HCT116 (cell line): ENCODE measurements at places on chromosomes 16 and 17.

DNA sequence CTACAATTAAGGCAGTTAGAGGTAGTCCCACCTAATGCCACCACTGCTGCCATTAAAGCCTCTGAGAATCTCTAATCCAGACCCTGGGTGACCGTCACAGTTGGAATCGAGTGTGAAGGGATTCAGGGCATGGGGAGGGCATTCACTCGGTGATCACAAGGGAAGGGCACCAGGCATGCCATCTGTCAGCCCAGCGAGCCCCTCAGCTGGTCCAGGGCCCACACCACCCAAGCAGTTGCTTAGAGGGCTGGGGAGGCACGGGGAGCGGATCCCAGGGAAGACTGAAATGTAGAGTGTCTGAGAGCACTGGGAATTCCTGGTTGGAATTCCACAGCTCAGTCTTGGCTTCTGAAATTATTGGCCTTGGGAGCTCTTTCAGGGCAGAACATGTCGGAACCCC lies 294.6 kb downstream of the CPPED1 start:
- DNase-seq: no peak

GRCh38 chr16:85503679-85504231 lies 109.4 kb upstream of the GSE1 start:
- no peak for DNase-seq

DNA sequence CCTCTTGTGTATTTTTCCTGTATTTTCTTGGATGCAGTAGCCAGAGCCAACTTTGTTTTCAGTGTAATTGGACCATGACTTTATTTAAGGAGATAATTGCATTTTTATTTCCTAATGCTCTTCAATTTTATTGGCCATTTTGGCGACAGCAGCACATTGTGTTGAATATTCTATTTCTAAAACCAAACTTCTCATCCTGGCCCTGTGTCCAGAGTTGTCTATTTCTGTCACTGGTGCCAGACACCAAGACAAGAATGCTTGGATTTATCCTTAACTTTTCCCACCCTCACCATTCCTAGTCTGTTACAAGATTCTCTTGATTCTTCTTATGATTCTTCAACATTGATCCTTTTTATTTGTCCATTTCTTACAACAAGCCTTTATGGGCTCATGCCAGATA lies 37.1 kb downstream of the ARHGAP44 start:
- DNase-seq: no peak

- peak; percentile 68 for DNase-seq
These were observed 15.5 kb upstream of the CMIP start for GRCh38 chr16:81429045-81429521.

DNA sequence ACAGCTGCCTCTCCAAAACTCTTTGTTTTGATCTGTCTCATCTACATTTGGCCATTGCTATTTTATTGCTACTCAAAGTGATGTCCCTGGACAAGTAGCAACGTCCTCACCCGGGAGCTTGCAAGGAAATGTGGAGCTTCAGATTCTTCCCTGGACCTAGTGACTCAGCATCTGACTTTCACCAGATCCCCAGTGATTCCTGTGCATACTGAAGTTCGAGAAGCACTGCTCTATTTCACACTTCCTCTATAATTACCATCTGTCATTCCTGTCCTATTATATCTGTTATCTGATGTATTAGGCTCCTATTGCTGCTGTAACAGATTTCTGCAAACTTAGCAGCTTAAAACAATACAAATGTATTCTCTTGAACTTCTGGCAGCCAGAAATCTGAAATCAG lies 28.5 kb upstream of the VAT1L start:
- DNase-seq: no peak

DNA sequence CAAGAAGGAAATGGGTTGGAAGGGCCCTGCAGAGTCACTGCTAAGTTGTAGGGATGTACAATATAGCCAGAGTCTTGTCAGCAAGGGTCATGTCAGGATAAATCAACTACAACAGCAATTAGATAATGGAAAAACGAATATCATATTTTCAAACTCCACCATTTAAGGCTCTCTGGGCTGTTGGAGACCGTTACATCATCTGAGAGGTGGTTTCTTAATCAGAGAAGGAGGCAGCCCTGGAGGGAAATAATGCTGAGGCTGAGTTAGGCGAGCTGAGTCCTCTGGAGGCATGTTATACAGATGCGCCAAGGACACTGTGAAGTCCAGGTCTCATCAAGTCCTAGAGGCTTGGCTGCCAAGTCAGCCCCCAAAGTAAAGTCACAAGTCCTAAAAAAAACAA lies 30.3 kb downstream of the LYRM9 start:
- DNase-seq: no peak

GRCh38 chr16:56781528-56781961 lies 51.6 kb downstream of the NUP93 start:
- DNase-seq: no peak

DNA sequence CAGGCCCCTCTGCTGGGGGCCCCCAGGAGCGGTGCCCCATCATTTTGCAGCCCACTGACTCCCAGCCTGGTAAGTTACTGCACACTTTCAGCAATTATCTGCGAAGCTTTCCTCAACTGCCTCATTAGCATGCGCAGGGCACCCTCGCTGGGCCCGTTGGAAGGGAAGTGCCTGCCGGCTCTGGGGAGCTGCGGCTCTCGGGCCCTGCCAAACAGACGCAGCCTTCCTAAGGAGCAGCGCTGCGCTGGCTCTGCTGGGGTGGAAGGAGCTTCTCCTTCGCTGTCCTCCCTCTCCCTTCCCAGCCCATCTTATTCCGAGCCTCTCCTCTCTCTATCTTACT lies 71.0 kb downstream of the RBBP6 start:
- DNase-seq: no peak

DNA sequence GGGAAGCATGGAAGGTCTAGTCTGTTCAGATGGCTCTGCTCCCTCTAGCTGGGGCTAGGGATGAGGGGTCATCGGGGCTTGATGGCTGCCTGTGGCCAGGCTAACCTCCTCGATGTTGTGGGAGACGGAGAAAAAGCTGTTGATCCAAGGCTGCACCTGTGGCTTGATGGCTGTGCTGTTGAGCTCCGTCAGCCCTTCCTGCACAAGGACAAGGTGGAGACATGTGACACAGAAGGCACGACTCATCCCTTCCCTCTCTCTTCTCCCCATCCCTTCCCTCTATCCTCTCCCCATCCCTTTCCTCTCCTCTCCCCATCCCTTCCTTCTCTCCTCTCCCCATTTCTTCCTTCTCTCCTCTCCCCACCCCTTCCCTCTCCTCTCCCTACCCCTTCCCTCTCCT lies 28.2 kb downstream of the FCSK start:
- DNase-seq: no peak

- no peak for DNase-seq
These were observed 14.6 kb downstream of the CACNA1H start for GRCh38 chr16:1167276-1168107.

GRCh38 chr17:6286233-6286632 lies 148.7 kb downstream of the AIPL1 start:
- peak; percentile 40 for DNase-seq

DNA sequence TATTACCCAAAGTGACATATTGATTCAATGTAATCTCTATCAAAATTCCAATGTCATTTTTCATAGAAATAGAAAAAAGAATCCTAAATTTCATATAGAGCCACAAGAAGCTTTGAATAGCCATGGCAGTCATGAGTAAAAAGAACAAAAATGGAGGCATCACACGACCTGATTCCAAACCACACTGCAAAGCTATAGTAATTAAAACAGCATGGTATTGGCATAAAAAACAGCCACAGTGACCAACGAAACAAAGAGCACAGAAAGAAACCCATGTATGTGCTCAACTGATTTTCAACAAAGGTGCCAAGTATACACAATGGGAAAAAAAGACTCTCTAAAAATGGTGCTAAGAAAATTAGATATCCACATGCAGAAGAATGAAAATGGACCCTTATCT lies 101.5 kb downstream of the BRIP1 start:
- no peak for DNase-seq

DNA sequence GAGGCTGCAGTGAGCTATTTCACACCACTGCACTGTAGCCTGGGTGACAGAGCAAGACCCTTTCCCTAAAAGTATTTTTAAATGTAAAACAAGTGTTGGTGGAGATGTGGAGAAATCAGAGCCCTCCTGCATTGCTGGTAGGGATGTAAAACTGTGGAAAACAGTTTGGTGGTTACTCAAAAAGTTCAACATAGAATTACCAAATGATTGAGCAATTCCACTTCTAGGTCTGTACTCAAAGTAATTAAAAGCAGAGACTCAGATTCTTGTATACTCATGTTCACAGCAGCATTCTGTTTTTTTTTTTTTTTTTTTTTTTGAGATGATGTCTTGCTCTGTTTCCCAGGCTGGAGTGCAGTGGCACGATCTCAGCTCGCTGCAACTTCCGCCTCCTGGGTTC lies 141.8 kb downstream of the PITPNC1 start:
- DNase-seq: no peak

GRCh38 chr16:63850979-63851378 lies 1270.9 kb downstream of the CDH11 start:
- DNase-seq: no peak

- no peak for DNase-seq
These were observed 94.8 kb upstream of the CBX4 start for GRCh38 chr17:79933863-79934652.

DNA sequence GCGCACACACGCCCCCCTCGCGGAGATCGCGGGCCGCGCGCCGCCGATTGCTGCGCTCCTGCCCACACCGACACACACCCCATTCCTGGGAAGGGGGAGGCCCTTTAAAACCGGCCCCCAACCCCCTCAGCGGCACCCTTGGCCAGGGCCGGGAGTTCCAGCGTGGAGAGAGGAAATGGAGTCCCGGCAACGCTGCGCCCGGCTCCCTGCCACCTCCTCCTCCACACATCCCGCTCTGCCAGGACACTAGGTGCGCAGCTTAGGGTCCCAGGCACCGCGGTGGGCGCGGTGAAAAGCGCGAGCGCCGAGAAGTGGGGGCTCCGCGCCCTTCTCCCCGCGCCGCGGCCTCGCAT lies 397 bp downstream of the CDC42EP4 start:
- DNase-seq: no peak

DNA sequence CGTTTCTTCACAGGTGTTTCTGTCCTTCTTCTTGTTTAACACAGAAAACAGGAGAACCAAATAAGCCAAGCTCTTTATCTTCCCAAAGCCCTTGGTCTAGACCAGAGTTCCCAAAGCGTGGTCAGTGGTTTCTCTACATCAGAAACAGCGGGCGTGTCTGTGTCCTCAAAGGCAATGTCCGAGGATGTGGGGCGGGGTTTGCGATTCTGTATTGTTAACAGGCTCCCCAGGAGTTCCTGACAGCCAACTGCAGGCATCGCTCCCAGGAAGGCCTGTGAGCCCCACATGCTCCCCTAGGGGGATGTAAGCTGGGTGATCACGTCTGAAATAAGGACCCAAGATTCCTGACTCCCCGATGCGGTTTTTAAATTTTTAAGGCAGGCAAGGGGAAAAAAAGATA lies 28.4 kb upstream of the SLC25A19 start:
- no peak for DNase-seq

DNA sequence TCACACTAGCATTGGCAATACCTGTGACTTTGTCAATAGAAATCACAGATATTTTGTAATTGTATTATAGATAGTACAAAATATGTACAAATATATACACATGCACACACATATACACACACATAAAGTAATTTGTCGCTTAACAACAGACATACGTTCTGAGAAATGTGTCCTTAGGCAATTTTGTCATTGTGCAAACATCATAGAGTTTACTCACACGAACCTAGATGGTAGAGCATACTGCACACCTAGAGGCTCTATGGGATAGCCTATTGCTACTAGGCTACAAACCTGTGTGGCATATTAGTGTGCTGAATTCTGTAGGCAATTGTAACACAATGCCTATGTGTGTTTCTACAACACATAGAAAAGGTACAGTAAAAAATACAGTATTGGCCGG lies 11.0 kb downstream of the UNC119 start:
- no peak for DNase-seq

DNA sequence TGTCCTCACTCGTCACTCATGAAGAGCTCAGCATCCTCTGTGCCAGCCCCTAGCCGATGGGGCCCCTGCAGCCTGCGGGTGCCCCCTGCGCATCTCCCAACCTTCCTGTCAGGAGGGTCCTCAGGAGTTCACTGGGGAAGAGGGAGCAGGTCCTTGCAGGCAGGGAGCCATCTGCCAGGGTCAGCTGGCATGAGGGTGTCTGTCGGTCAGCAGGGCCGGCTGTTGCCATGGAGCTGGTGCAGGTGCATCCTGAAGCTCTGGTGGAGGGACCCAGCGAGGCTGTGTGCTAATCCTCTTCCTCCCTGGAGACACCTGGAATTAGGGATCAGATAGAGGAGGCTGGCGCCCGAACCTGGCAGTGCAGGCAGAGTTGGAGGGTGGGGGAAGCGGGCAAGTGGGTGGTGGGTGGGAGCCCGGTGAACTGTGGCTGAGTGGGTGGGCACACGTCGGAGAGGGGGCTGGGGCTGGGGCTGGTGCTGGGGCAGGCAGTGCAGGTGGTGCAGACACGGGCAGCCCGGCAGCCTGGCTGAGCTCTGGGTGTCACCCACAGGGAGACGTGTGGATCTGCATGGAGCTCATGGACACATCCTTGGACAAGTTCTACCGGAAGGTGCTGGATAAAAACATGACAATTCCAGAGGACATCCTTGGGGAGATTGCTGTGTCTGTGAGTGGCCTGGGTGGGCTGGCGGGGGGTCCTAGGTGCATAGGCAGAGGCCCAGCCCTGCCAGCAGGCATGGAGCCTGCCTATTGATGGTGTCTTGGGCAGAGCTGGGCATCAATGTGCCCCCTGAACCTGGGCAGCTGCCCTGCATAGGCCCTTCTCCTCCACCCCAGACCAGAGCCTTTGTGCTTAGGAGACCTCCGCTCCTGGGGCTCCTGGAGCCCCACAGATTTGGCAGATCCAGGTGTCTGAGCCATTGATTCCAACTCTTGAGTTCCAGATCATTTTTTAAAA lies 17.4 kb downstream of the MAP2K3 start:
- no peak for DNase-seq
